H7 (cell line): ENCODE measurements at places on chromosomes 7 and 10. TPM values are rescaled to one million over a fixed set of nuclear protein-coding genes. Genes with fewer than 3 reads are reported as not detected.

DNA sequence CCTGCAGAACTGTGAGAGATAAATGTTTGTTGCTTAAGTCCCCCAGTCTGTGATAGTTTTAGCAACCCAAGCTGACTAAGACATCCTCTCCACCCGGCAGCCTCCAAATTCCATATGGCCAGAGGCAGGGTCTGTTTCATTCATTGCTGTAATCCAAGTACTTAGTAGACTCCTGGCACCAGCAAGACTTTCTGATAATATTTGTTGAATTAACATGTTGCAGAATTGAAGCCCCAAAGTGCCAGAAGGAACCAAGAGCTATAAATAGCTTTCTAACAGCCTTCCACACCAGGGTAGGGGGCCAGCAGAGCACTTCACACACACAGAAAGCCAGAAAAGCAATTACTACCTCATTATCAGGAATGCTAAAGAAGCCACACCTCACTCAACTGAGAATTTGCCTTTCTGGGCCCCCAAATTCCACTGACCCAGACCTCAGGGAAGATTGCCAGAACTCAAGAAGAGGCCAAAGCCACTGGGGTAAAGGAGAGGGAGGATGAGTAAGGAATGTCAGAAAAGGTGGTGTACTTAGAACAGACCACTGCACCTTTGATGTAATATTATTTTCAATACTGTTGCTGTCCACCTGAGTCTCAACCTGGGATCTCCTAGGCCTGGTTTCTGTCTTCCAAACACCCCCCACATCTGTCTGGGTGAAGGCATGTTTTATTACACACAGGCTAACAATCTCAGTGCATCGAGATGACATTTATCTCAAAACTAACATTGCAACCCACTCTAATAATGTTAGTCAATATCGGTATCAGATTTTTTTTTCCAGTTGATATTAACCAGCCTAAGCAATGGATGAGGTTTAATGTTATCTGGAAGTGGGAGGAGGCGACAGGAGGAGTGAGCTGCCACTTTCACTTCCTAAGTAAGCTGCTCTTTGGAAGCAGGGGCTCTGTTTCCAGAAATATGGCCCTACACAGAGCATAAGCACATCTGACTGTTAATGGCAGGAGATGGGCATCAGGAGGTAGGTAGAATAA, 5.5 kb downstream of the NOD1 start:
- DNase-seq, result no peak

The GPRIN2 gene
- 4.3 and 4.7 TPM in 2 replicates for total RNA-seq

- no peak for DNase-seq
Measured at GRCh38 chr10:33307835-33308234, 26.6 kb downstream of the NRP1 start.

The CHAT gene
- total RNA-seq, result not detected in 2 replicates

The PITX3 gene
- 0.17 TPM in 1 of 2 replicates, not detected in the other for total RNA-seq
